ENCODE measurements at places on chromosomes 1 and 21. TPM values are rescaled to one million over a fixed set of nuclear protein-coding genes. Genes with fewer than 3 reads are reported as not detected.

DCDC2B gene
- not detected for total RNA-seq

ADCY10 gene
- 0.47 TPM for total RNA-seq

TNFRSF18 gene
- total RNA-seq, result 0.32 TPM

RHBDL2 gene
- total RNA-seq, result not detected

FAM151A gene
- 1.2 TPM for total RNA-seq

FAM177B gene
- total RNA-seq, result not detected

SLAMF6 gene
- 0.59 TPM for total RNA-seq

CNTN2 gene
- total RNA-seq, result 0.64 TPM

DENND2D gene
- 1.3 TPM for total RNA-seq

PRKAA2 gene
- total RNA-seq, result 88.0 TPM

REG4 gene
- total RNA-seq, result not detected

MANEAL gene
- 1.8 TPM for total RNA-seq

KCNJ10 gene
- not detected for total RNA-seq

DUSP23 gene
- total RNA-seq, result 18.7 TPM

OLFML3 gene
- total RNA-seq, result 10.8 TPM

ARL8A gene
- total RNA-seq, result 65.1 TPM

FMO5 gene
- 3.3 TPM for total RNA-seq

PLA2G2F gene
- not detected for total RNA-seq

GNG4 gene
- not detected for total RNA-seq

LDLRAD1 gene
- not detected for total RNA-seq

SPATA46 gene
- total RNA-seq, result not detected

KRTAP7-1 gene
- total RNA-seq, result not detected

ATF6 gene
- total RNA-seq, result 12.8 TPM

TNFSF4 gene
- 0.40 TPM for total RNA-seq

CYP4Z1 gene
- 0.30 TPM for total RNA-seq

Data from left ventricle myocardium superior (tissue), 1 donor.